Myocyte (in vitro differentiated cells): ENCODE measurements at places on chromosomes 7 and 10. TPM values are rescaled to one million over a fixed set of nuclear protein-coding genes. Genes with fewer than 3 reads are reported as not detected.

DNA sequence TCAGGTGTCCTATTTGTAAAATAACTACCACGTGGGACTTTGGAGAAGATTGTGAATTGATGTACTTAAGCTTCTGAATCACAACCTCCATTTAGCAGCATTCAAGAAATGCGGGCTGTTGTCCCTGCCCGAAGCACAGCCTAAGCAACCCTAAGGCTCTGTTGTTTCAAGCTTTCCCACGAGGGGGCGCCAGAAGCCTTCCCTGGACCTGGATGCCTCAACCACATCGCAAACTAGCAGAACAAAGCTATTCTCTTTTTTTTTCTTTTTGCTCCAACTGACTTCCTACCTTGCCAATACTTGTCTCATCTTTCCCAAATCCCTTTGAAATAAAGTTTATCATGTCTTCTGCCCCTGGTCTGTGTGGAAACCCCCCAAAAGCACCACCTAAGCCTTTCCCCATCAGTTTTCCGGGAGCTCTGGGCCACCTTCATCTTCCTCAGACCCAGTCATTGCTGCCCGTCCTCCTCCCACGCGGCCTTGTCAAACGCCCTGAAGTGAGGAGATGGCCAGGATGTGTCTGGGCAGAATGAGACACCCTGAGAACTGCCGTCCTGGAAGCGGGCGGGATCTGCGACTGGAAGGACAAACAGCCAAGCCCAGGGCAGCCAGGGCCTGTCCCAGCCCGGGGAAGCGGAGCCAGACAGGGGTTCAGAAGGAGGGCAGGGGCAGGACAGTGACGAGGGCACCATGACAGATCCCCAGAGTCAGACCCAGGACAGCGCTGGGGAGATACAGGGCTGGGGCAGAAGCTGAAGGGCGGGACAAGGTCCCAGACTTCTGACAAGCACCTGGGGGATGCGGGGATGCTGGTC is 112.7 kb downstream of the SLIT1 start:
- peak; percentile 82 for DNase-seq

Gene FBXL13
- 0.42 and 0.67 TPM in 2 replicates for total RNA-seq

DNA sequence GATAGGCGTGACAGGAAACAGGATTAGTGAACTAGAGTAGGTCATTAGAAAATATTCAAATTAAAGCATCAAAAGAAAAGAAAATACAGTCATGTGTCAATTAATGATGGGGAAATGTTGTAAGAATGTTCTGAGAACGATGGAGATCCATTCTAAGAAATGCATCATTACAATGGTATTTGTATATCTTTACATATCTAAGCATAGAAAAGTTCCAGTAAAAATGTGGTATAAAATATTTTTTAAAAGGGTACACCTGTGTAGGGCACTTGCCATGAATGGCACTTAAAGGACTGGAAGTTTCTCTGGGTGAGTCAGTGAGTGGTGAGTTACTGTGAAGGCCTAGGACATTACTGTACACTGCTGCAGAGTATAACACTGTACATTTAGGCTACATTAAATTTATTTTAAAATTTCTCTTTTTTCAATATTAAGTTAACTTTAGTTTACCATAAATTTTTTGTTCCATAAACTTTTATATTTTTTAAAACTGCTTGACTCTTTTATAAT is 282.5 kb downstream of the BMPER start:
- no peak for DNase-seq

Gene TMEM225B
- total RNA-seq = 1.2 and 1.4 TPM in 2 replicates

Gene C7orf57
- total RNA-seq = 0.83 and 1.1 TPM in 2 replicates

DNA sequence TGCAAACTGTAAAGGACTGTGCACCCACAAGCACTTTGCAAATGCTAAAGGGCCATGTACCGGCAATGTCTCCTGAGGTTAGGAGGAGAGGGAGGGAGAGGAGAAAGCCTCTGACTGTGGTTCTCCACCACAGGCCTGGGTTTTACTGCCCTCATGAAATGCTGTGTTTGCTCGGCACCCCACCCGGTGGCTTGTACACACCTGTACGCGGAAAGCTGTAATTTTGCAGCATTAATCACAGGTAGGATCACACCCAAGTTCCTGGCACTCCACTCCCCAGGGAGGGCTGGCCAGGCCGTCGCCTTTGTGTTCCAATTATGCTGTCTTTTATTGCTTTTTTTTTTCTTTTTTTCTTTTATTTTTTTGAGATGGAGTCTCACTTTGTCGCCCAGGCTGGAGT is 78.5 kb upstream of the MYL10 start:
- DNase-seq = no peak

DNA sequence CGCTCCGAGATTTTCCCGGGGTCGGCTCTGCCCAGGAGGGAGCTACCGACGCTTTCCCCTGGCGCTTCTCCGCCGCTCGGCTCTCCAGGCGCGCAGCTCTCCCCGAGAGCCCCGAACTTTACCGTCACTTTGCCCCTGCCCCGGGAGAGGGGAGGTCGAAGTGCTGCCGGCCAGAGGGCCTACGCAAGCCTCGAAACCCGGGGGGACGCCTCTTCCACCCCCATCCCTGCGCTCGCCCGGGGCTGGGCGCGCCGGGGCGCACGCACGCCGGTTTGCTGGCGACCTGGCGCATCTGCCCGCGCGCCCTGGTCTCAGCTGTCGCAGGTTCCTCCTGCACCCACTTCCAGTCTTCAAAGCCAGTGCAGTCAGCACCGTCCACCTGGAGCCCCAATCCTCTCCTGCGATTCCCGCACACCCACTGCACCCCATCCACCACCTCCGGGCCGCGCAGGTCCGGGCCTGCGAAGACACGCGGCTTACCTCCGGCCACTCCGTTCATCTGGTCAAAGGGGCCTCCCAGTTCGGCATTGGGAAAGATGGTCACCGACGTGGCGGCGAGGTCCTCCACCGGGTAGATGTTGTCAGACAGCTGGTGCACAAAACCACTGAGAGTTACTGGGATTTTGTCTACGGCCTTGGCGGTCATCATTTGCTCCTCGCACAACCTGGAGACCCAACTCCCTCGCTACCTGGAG is 638 bp downstream of the EGR2 start:
- DNase-seq = peak; percentile 36

DNA sequence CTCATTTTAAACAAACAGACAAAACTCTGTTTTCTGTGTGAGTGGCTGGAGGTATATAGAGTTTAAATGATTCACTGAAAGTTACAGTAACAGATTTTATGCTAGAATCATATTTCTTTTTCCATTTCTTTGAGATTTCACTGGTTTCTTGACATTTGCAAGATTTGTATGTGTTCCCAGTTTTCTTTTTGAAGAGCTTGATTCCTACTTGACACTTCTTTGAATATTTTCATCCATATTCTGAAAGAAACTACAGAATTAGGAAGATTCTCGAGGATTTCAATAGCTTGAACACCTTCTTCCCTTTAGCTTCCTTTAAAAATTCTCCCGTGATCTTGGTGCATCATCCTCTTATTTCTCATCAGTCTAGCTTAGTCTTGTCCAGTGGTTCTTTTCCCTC is 93.6 kb downstream of the ZNF277 start:
- no peak for DNase-seq

Gene TMEM139
- total RNA-seq = 0.29 TPM in 1 of 2 replicates, not detected in the other

DNA sequence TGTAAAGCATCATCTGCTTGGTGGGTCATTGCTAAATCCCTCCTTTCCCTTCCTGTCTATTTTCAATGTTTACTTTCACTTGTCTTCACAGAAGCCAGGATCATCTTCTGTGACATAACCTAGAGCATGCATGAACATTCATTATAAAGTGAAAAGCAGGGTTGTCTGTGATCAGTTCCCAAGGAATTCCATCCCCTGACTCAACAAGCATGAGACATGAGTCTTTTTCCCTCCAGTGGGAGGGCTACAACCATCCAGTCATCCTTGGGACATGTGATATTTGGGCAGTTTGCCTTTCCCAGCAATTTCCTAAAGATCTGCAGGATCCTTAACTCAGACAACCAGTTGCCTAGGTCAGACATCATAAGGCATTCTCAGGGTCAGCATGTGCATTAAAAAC is 166.3 kb upstream of the TMEM196 start:
- peak; percentile 52 for DNase-seq

- no peak for DNase-seq
Measured at GRCh38 chr10:125489731-125490130, 193.2 kb downstream of the TEX36 start.

DNA sequence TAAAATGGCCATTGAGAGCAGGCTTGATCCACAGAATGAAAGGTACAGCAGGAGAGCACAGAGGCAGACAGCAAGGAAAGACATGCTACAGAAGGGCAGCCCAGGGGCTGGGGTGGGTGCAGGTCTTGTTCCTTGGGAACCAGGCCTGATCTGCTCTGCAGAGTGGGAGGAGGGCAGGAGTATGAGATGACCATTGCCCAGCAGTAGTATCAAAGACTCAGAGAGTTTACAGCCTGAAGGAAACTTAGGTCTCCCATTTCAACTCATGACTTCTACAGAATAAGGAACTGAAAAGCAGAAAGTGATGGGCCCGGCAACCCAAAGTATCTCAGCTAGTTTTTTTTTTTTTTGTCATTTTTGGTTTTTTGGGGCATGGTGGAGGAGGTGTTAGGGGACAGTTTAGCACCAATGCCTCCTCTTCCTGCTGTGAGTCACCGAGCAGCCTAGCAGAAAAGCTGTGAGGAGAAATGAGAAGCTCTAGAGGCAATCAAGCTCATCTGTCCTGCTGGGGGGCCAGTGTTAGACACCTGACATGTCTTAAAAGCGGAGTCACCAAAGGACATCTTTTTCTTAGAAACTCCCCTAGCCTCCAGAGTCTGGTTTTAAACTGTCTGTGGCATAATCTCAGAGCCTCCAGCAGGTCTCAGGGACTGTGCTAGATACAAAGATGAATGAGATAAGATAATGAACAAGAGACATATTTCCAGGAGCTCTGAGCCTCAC is 34.3 kb upstream of the HERPUD2 start:
- no peak for DNase-seq

GRCh38 chr10:22022257-22023032 is 18.9 kb upstream of the DNAJC1 start:
- DNase-seq = no peak
